ENCODE measurements at places on chromosomes 6 and 20.

GRCh38 chr6:3259491-3259958 is 778 bp downstream of the PSMG4 start:
- no peak for DNase-seq

- no peak for DNase-seq
Observed at GRCh38 chr6:83097675-83098074, 30.2 kb downstream of the DOP1A start.

- no peak for DNase-seq
Observed at GRCh38 chr6:55208478-55209458, 34.5 kb downstream of the HCRTR2 start.

DNA sequence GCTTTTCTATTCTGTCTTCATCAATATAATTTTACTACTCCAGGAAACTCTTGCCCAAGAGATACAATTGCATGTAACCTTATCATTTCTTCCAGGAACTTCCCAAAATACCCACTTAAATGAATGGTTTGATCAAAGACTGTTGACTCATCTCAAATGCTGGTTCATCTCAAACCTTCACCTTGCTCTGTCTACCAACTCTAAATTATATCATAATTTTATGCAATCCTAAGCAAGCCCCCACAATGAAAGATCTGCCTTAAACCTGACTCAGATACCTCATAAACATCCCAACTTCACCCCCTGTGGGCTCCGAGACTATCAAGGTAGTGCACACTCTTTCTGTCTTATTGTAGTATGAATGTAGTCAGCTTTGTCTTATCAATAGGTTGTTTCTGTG is 65.5 kb upstream of the GCM1 start:
- no peak for DNase-seq

DNA sequence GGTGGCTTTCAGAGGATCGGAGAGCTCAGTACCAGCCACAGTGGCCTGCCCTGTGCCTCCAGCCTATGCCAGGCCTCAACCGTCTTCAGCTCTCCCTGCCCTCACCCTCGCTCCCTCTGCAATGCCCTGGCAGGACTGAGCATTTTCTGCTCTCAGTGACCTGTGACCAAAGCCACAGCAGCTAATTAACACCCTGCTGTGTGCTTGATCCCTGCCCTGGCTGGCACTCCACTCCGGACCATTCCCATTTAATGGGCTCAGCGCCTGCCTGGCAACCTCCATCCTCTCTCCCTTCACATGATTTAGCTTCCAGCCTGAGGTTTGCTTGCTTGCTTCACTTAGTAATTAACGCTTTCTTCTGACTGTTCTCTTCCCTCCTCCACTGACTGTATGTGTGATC is 287.5 kb downstream of the LRFN2 start:
- no peak for DNase-seq

- DNase-seq: no peak
Observed at GRCh38 chr20:8946036-8946940, 122.6 kb upstream of the PLCB4 start.

DNA sequence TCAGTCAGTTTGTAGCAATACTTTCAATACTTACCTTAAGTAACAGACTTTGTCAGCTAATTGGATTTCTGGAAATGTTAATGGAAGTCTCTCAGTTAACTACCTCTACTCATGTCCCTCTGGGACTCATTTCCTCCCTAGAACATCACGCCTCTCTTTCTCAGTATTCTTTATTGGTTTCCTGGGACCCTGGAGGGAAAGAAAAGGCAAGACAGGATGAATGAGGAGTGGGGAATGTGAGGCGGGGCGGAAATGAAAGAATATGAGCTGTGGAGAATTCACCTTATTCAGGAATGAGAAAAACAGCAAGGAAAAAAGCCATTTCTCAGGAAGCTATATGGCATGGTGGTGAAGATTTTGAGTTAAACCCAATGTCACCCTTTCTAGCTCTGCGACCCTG is 62.7 kb downstream of the ANKS1A start:
- DNase-seq: no peak

Data from activated naive CD4-positive, alpha-beta T cell (primary cell).